ENCODE measurements at places on chromosomes 2 and 18.

DNA sequence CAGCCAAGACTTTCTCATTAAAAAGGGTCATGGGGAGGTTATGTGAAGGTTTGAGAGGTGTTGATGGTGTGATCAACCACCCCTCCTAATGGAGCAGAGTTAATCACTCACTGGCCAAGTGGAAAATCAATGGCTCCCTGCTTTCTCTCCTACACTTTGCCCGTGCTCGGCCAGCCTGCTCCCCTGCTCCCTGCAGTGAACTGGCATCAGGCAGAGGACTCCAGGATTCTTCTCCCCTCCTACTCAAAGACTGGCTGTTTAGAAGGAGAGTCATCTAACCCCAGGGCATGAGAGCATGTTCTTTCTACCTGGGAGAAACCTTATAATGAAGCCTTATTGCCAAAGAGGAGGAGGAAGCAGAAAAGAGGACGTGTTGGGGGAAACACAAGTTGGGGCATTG lies 74.9 kb downstream of the SGPP2 start:
- no peak for DNase-seq

GRCh38 chr2:69600425-69600824 lies 43.1 kb downstream of the AAK1 start:
- DNase-seq = no peak

GRCh38 chr2:236776695-236777251 lies 207.1 kb downstream of the ACKR3 start:
- DNase-seq = no peak

GRCh38 chr2:71693286-71694270 lies 240.2 kb downstream of the DYSF start:
- DNase-seq = no peak

DNA sequence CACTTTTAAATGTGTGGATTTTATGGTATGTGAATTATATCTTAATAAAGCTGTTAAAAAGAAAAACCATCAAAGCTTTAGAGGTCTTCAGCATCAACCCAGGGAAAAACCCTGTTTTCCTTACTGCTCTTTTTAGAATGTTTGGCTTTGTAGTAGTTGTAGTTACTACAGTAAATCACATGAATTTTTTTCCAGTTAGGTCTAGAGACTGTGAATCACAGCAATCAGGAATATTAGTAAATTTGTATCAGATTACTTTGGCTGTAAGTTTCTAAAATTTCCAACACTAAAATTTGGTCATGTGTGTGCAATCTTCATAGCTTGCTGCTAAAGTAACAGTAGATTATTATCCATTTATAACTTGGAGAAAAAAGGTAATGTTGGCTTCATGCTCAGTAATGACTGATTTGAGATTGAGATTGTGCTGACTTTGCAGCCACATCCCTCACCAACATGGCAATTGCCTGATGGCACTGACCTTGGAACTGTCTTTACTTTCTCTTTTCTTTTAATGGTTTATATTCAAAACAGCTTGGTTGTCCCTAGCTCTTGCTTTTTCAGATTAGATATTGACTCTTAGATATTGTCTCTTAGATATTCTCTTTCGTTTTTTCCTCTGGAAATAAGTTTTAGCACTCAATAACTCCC lies 41.1 kb downstream of the LCLAT1 start:
- DNase-seq = no peak

DNA sequence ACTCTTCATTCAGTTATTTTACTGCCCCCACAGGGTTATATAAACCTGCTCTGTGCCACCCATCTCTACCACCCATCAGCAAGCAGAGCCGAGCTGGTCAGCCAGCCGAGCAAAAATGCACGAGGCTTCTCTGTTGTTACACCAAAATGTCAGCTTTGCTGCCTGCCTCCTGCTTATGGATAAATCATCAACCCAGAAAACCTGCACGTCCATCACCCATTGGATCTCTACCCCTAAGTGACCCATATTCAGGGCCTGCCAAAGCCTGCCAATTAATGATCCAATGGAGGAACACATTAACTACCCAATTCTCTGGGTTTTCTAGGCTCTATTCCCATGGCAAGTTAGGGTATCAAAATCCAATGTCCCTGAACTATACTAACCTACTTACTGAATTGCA lies 365.5 kb upstream of the ACVR2A start:
- DNase-seq = no peak

DNA sequence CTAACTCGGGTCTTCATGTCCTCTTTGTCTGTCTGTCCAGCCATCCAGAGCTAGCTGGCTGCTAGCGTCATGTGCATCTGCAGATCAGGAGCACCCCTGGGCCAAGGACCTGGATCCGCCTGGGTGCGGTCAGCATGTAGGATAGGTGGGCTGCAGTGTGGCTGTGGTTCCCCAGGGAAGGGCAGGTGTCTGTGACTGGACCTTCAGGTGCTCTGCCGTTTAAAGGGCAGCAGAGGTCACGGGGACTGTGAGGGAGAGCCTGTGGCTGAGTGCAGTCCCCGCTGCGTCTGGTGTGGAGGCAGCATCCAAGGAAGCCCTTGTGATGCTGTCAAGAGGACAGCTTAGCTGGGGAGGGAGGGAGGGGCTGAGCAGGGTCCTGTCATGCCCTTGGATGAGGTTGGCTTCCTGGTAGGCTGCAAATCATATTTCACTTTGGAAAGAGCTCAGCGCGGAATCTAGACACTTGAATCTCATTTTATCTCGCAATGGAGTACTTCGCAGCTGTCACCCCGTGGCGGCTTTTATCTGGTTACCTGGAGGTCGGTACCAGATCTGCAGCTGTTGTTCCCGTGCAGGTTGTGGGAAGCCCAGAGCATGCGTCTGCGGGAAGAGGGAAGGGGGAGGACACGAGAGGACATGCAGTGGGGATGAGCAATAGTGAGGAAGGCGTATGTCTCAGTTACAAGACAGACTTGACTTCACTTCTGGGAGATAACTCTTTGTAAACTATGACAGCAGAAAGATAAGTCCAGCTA lies 5.9 kb upstream of the RALB start:
- DNase-seq = no peak

GRCh38 chr2:39603436-39603835 lies 62.3 kb upstream of the TMEM178A start:
- no peak for DNase-seq

- peak; percentile 97 for DNase-seq
These were observed at the start of gene GFPT1 for GRCh38 chr2:69386789-69387734. Gene GFPT1 (minus strand): TSS chr2:69387227. CDS start chr2:69387071, 156 bp downstream.

DNA sequence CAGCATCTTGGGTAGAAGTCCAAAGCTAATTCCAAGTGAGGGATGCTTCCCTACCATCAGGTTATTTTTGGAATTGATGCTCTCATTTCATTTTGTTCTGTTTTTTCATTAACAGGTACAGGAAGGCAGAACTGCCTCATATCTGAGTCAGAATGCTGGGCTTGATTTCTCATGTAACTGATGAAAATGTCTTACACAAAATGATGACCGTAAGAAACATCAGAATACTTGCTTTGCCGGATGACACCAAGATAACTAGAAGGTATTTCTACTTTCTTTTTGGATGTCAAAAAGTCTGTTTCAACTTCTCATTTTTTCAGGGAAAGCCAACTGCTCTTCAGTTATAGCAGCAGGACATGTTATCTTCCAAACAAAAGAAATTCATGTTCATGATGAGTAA lies 62.6 kb downstream of the ETAA1 start:
- DNase-seq = no peak

DNA sequence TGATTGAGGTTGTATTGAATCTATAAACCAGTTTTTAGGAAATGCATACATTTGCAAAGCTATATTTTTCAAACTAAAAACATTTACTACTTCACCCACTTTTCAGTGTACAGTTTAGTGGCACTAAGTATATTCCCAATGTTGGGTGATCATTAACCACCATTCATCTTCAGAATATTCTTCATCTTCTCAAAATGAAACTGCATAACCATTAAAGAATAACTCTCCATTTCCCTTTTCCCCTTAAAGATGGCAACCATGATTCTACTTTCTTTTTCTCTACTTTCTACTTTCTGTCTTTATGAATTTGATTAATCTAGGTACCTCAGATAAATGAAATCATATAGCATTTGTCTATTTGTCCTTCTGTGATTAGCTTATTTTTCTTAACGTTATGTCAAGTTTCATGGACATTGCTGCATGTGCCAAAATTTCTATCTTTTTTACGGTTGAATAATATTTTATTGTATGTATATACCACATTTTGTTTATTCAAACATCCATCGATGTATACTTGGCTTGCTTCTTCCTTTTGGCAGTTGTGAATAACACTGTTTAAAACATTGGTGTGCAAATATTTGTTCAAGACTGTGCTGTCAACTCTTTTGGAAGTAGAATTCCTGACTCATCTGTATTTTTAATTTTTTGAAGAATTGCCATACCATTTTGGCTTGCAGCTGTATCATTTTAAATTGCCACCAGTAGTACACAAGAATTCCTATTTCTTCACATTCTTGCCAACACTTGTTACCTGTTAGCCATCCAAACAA lies 104.9 kb downstream of the RPRM start:
- no peak for DNase-seq

- peak; percentile 10 for DNase-seq
These were observed 23.0 kb downstream of the COPS9 start for GRCh38 chr2:240112914-240113690.

- DNase-seq = no peak
These were observed 73.0 kb downstream of the MYO1B start for GRCh38 chr2:191318037-191318728.

GRCh38 chr2:125386074-125386473 lies 1269.9 kb upstream of the GYPC start:
- no peak for DNase-seq

- DNase-seq = no peak
These were observed 58.1 kb upstream of the KYNU start for GRCh38 chr2:142819411-142819810.
